ENCODE measurements at places on chromosomes 5 and 9.

GRCh38 chr9:114968671-114969070 lies 38.3 kb upstream of the TNFSF8 start:
- DNase-seq: no peak

DNA sequence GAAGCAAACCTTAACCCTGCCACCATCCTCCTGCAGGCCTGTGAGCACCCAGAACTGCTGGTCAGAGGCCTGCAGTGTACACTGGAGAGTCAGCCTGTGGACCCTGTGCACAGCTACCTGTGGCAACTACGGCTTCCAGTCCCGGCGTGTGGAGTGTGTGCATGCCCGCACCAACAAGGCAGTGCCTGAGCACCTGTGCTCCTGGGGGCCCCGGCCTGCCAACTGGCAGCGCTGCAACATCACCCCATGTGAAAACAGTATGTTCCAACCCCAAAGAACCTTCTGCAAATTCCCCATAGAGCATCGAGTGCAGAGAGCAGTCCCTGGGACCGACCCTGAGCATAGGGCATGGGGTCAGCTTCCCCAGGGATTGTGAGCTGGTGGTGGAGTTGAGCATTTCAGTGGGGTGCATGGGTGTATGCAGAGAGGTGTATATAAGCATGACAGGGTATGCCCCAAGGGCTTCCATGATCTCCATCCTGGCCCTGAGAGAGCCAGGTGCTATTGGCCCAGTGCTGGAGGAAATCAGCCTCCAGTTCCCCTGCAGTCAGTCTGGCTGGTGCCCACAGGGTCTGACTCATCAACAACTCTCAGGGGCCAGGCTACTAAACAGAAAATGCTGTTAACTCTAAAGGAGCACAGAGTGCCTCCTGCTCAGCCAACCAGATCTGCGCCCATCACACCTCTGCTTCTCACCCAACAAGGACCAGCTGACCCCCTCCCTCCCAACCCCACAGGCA lies 126.2 kb downstream of the SAXO1 start:
- no peak for DNase-seq

GRCh38 chr5:31124026-31124425 lies 69.5 kb upstream of the CDH6 start:
- no peak for DNase-seq

GRCh38 chr5:114477816-114478334 lies 116.0 kb downstream of the KCNN2 start:
- DNase-seq: no peak

- DNase-seq: no peak
Measured at GRCh38 chr5:40841068-40841805, at the start of gene CARD6. CARD6 (plus strand) TSS chr5:40841367; CDS start chr5:40841383, 16 bp downstream.

DNA sequence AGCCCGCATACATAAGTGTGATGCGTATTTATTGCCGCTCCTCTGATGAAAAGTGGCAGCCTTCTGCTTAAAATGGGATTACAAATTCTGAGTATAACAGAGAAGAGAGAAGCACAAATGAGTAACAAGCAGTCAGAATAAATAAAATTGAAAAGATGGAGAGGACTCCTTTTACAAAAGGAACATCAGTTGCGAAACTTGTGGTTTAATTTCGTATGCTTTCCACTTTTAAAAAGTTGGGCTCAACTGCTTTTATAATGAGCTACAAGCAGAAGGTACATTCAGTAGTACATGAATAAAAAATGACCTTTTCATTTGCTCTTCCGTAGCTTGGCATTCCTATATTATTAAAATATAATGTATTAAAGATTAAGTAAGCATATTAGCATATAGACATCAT lies 320.0 kb downstream of the FBXL17 start:
- DNase-seq: no peak

DNA sequence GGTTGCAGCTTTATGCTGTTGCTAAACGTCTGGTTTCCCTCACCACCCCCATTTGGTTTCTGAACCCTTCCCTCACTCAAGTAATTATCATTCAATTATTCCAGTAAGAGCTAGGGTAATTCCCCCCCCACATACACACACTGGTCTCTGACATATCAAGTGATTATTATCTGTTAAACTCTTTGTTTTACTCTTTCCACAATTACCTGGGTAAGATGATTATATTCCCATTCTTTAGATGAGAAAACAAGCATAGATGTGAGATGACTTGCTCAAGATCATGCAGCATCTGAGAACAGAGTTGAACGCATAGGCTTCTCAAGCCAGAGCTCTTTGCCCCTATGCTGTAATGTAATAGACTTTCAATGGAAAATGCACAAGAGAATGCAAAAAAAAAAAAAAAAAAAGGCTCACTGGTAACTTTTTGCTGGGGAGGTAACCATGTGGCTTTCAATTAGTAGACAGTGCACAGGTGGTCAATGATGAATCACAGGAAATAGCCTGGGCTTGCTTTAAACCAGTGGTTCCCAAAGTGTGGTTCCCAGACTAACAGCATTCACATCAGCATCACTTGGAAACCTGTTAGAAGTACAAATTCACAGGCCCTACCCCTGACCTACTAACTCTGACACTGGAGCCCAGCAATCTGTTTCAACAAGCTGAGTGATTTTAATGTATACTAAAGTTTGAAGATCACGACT lies 87.6 kb downstream of the PIK3R1 start:
- DNase-seq: no peak

DNA sequence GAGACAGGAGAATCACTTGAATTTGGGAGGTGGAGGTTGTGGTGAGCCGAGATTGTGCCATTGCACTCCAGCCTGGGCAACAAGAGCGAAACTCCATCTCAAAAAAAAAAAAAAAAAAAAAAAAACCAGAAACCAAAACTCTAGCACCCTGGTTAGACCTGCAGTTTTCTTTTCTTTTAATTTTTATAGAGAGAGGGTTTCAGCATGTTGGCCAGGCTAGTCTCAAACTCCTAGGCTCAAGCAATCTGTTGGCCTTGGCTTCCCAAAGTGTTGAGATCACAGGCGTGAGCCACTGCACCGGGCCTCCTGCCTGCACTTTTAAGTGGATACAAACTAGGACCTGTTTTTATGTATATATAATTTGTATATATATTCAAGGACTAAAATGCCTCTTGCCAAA lies 12.9 kb upstream of the MTMR12 start:
- DNase-seq: no peak

DNA sequence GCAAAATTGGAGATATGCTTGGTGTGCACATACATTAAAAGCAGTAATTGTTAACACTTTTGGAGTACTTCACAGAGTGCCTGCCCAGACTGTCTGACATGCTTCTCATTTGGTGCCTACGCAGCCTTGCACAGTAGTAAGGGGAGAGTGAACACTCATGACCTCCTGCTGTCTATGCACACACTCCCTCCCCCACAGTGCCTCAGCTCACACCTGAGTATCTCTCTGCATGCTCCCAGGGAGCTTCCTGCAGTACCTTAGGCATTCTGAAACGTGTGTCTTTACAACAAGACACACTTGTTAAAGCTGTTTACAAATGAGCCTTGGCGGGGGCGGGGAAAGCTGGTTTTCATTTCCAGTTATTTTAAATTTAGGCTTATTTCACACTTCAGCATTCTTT lies 18.0 kb downstream of the MAP3K1 start:
- no peak for DNase-seq

GRCh38 chr9:122444041-122444733 lies 33.5 kb downstream of the OR1J1 start:
- DNase-seq: no peak

- DNase-seq: no peak
Measured at GRCh38 chr5:122093415-122094180, 15.5 kb upstream of the LOX start.

GRCh38 chr9:8337834-8338766 lies 538.5 kb upstream of the DMAC1 start:
- DNase-seq: no peak

- no peak for DNase-seq
Measured at GRCh38 chr5:133269691-133270090, 217.9 kb downstream of the HSPA4 start.

DNA sequence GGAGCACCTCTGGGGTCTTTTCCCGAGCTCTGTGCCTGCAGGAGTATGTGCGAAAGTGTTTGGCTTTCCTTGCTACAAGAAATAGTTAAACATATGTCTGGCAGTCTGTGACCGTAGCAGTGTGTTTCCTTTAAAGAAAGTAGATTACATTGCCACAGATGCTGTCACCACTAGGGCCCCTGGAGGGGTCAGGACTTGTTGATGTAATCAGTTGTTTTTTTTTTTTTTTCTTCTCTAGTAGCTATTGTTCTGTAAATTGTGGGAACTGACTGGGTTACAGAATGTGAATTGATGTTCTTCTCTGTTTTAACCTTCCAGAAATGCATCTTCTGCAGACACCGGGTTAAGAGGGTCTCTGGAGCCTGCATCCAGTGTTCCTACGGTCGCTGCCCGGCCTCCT lies 345.6 kb downstream of the KDM4C start:
- no peak for DNase-seq

- DNase-seq: no peak
Measured at GRCh38 chr9:91898451-91899218, 51.4 kb downstream of the ROR2 start.

DNA sequence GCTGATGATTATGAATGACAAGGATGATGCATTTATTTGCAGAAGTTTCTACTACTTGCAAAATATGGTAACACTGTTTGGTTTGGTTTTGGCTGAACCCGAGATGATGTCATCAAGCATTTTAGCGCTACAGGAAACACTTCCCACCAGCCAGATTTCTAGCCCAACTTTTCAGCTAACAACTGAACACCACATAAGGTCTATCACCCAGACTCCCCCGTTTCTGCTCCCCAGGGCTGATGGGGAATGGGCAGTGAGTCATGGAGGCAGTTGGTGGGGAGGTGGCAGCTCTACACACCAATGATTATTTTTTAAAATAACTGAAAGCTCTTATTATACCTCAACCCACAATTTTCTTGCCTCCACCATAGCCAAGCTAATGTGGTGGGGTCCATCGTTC lies 302.9 kb downstream of the CEMIP2 start:
- no peak for DNase-seq

DNA sequence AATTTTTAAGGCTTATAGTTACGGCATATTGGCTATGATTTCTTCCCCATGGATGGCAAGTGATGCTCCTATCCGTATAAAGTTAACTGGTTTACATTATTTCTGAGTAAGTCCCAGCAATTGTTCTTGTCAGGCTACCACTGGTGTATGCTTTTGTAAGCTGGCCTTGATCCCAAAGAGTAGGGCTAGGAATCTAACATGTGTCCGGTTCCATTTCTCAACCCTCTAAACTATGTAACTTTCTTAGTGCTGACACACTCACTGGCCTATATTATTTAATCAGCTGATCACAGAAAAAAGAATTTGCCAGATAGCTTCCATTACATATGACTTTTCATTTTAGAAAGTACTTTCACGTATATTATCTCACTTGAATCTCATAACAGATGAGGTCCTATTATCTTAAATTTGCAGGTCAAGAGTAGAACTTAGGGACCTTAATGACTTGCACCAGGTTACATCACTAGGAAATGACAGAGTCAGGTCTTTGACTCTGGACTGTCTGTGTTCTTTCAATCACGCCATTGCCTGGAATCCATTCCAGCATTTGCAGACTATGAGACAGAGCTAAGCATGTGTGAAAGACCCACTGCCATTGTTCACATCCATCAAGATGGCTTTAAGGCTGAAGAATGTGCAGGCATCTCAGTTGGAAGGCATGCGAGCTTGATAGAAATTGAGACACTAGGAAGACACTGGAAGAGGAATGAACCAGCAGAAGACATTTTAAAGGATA lies 362.9 kb downstream of the ARRDC3 start:
- no peak for DNase-seq

GRCh38 chr5:4082966-4083564 lies 487.4 kb downstream of the IRX1 start:
- DNase-seq: no peak
